Lower leg skin (tissue), 4 donors: ENCODE measurements at places on chromosomes 11 and 22. TPM values are rescaled to one million over a fixed set of nuclear protein-coding genes. Genes with fewer than 3 reads are reported as not detected.

GRCh38 chr22:30816413-30816812, 121.7 kb downstream of the OSBP2 start:
- no peak for DNase-seq

Gene GPHA2
- not detected for total RNA-seq

Gene BTBD10
- total RNA-seq, result 32.2 TPM

GRCh38 chr11:9459667-9460321, 1.0 kb upstream of the ZNF143 start:
- peak; percentile 29 for DNase-seq

GRCh38 chr11:35011389-35011788, 95.0 kb downstream of the PDHX start:
- DNase-seq, result no peak

DNA sequence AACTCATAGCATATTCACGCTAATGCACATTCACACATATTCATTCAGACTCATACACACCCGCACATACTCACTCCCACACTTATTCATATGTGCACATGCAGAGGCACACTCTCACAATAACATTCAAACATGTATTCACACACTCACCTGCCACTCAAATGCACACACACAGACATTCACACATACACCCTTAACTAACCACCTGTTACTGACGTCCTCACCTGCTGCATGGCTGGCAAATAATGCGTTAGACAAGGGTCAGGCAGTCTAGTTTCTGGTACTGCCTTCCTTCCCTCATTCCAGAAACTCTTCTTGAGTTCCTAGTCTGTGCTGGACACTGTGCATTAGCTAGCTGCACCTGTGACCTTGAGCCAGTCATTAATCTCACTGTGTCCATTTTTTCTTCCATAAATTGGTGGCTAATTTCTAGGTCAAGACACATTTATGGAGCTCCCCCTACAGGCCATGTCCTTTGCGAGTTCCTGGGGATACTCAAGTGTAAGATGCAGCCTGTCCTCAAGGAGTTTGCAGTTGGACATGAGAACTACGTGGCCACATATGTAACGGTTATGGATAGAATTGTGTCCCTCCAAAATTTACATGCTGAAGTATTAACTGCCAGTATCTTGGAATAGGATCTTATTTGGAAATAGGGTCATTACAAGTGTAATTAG, 34.5 kb upstream of the SEZ6L start:
- no peak for DNase-seq
